DMS 273 treated with DMSO at 0.1 percent for 48 hours (cell line): ENCODE measurements at places on chromosomes 7 and 10.

- no peak for DNase-seq
Measured at GRCh38 chr10:5762531-5762930, 50.7 kb downstream of the GDI2 start.

DNA sequence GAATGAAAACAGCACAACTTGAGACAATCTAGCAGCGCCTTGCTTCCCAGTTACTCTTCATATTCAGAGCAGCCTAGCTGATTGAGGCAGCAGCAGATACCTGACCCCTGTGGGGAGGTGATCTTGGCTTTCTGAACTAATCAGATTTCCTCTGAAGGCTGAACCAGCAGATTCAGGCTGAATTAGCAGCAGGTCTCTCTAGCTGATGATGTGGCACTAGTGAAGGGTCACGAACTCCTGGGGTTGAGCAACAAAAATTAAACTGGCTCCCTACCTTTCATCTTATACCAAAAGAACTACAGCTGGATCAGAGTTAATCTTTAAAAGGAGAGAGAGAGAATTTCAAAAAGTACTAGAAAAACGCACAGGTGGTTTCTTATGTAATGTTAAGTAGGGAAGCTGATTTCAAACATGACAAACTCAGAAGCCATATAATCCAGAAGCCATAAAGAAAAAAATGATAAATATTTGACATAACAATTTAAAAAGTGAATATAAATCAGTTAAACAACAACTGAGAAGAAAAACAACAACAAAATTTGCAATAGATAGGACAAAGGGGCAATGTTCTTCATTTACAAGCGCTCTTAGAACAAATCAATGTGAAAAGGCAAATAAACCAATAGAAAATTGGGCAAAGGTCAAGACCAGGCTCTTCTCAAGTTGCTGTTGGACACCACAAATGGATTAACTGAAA is 13.5 kb downstream of the SLC25A13 start:
- DNase-seq: no peak

GRCh38 chr10:74543276-74543675 is 283.1 kb upstream of the KAT6B start:
- no peak for DNase-seq

DNA sequence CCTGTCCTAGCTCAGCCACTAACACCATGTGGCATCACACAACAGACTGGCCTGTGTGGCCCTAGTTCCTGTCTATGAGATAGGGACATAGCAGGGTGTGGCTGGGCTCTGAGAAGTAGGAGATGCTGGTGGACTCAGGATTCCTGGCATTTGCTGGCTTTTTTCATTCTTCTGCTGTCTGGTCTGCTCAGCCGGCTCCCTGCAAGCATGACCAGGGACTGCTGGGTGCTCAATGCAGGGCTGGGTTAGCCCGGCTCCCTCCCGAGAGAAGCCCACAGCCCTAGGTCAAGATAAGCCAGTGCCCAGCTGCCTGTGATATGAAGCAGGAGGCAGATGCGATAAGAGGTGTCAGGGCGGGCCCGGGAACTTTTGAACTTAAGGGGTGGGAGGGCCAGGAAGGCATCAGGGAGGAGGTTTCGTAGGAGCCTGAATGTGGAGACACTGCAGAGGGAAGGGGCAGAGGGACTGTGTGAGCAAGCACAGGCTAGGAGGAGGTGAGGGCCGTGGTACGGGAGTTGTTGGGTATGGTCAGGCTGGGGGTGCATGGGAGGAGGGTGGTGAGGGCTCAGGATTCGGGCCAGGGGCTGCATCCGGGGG is 3.5 kb downstream of the AQP1 start:
- DNase-seq: no peak

GRCh38 chr10:31808258-31809218 is 120.1 kb downstream of the ARHGAP12 start:
- no peak for DNase-seq

DNA sequence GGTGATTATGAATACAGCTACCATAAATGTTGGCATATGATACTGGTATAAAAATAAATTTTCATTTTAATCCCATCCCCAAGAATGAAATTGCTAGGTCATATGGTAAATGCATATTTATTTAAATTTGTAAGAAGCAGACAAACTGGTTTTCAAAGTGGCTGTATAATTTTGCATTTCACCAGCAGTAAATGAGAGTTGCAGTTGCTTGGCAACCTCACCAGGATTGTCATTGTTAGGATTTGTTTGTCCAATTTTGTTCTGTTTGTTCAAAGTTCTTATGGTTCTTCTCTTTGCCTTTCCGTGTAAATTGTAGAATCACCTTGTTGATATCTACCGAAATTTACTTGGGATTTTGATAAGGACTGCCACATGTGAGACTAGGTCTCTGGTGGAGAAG is 237.4 kb downstream of the OTUD1 start:
- no peak for DNase-seq

DNA sequence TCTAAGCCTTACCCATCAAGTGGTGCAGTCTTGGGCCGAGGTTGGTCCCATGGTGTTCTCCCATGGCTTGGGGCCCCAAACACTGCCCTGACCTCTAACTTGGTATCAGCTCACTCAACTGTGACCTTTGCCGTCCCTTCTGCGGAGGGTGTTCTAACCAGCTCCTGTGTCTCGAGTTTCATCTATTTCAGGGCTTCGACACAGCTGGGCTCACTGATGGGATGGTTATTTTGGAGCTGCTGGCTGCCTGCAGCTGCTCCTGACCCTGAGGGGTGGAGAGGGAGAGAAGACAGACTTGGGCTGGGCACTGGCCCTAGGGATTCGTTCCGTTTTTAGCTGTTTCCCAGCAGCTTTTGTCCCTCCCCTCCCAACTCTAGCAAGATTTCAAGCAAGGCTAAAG is 86.9 kb downstream of the NEURL1 start:
- DNase-seq: no peak

GRCh38 chr7:88396295-88396947 is 89.7 kb upstream of the STEAP4 start:
- no peak for DNase-seq

- no peak for DNase-seq
Measured at GRCh38 chr10:124671486-124672075, 72.6 kb downstream of the FAM53B start.

- peak; percentile 28 for DNase-seq
Measured at GRCh38 chr7:128361411-128362379, at the start of gene PRRT4. Gene PRRT4 (minus strand): TSS chr7:128361690.

GRCh38 chr10:92187101-92187500 is 103.8 kb downstream of the CPEB3 start:
- no peak for DNase-seq

DNA sequence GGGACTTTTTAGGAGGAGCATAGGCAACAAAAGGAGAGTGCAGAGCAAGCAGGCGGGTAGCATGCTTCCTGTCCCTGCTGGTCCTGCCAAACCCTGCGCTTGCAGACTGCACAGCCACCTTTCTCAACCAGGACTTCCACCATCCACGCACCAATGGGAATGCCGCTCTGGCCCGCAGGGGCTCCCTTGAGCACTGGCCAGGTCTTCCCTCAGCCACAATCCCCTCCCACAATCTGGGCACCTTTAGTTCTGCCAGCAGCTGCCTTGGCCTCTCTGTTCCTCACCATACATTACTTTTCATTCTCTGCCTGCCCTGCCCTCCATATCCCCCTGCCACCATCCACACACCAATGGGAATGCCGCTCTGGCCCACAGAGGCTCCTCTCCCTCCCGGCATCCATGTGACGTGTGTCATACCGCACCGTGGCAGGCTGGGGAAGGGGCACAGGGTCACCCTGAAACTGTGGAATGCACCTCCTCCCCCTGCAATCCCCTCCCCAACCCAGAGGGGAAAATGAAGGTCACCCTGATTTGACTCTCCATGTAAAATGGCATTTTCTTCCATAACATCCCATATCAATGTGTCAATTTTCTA is 97.3 kb upstream of the MACROH2A2 start:
- DNase-seq: no peak

GRCh38 chr10:63760708-63761047 is 239.5 kb downstream of the REEP3 start:
- no peak for DNase-seq

- no peak for DNase-seq
Measured at GRCh38 chr7:2612445-2613097, 19.2 kb upstream of the TTYH3 start.

- no peak for DNase-seq
Measured at GRCh38 chr7:158358926-158359645, 228.5 kb downstream of the PTPRN2 start.

GRCh38 chr10:77837248-77837924 is 89.2 kb downstream of the DLG5 start:
- DNase-seq: peak; percentile 48

GRCh38 chr10:28788762-28789161 is 111.4 kb downstream of the BAMBI start:
- DNase-seq: no peak

DNA sequence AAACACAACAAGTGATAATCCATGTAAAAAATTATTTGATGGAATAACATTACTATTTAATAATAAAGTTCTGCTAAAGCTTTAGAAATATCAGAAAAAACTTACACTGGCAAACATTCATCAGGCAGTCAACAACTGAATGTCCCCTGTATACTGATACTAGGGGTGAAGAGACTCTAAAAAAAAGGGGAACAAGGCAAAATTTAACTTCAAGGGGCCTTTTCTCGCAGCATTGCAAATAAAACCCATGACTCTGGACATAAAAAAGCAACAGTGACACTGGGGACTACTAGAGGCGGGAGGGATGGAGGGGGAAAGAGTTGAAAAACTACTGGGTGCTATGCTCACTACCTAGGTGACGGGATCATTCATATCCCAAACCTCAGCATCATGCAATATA is 5.8 kb upstream of the IFRD1 start:
- DNase-seq: no peak

- no peak for DNase-seq
Measured at GRCh38 chr10:126191192-126191591, 197.1 kb downstream of the ADAM12 start.

GRCh38 chr7:22944510-22944909 is 69.4 kb downstream of the HYCC1 start:
- no peak for DNase-seq

DNA sequence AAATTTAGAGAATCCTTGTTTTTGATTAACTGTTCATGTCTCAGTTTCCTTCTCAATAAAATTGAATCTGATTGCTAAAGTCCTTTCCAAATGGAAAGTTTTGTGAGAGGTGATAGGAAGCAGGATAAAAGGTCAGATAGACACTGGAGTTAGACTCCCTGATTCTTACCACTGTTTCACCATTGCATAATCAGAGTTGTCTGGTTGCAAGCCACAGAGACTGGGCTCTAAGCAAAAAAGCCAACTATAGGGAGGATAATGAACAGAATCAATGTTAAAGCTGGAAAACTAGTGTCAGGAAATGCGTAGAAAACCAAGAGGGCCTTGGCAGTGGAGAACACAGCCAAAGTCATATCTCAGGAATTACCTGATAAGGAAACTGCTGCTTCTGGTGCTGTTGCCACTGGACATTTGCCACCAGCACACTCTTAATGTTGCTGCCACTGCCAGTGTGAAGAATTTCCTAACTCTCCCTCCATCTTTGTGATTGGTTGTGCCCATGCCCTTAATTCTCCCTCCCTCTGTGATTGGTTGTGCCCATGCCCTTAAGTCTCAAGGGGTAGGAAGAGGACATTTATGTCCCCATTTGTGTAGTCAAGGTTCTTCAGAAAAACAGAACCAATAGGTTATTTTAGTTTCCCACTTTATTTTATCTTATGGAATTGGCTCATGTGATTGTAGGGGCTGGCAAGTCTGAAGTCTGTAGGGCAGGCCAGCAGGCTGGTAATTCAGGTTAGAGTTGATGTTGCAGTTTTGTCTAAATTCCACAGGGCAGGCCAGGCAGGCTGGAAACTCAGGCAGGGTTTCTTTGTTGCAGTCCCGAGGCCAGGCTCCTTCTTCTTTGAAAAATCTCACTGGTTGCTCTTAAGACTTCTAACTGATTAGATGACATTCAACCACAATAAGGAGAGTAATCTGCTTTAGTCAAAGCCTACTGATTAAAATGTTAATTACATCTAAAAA is 639.0 kb downstream of the REEP3 start:
- no peak for DNase-seq

DNA sequence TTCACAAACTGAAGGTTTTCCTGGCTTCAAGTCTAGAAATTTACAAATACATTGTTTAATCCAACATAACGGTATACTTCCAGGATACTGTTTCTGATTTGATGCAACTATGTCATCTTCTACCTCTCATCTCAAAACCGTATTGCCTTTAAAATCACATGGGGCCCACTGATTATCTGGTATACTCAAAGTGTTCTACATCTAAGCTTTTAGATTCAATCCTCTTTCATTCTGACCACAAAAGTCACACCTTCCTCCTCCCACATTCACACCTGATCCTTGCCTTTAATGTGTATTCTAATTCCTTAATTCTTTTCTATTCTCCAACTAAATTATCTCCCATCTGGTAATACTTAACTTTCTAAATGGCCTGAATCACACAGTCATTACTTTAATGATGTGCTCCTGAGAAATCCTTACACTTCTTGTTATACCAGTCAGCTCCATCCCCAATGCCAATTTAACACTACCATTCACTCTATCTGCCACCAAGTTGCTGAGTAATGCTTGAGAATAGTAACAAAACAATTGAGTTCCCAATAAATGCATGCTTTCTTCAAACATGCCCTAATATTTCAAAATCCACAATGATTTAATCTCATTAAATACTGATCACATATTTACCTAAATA is 13.0 kb downstream of the ATAD1 start:
- no peak for DNase-seq

DNA sequence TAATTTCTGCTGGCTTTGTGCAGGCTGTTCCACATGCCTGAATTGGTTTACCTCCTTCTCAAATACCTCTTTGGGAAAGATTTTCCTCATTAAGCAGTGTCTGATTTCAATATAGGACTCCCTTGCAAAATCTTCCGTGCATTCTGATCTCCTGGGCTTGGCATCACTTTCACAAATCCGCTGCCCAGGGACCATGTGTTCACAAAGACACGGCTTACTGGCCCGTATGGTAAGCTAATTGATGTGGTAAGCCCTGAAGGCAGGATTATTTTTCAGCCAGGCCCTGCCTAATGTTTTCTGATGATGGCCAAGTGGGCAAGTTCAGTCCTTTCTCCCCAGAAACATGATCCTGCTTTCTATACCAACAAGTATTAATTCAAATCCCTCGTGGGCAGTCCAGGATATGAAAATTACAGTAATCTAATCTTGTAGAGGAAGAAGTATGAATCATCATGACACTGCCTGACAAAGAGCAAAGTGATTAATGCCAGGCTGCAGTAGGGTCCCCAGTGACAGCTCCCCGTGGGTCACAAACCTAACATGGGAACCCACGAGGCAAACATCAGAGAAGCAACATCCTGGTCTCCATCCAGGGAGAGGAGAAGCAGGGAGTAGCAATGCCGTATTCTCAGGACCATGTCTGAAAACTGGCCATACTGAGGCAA is 11.6 kb upstream of the SVIL start:
- peak; percentile 91 for DNase-seq

- DNase-seq: no peak
Measured at GRCh38 chr10:14425034-14425433, 94.3 kb upstream of the FRMD4A start.
